ENCODE measurements at places on chromosomes 11 and 22.
A peak's percentile ranks its signal among the peaks of the same experiment; 100 is the strongest.

- DNase-seq: no peak
These were observed 149.4 kb upstream of the SNX19 start for GRCh38 chr11:131065435-131066413.

- DNase-seq: no peak
These were observed 6.9 kb downstream of the SMCO4 start for GRCh38 chr11:93536101-93536861.

- DNase-seq: no peak
These were observed 22.7 kb upstream of the XBP1 start for GRCh38 chr22:28822930-28823551.

- no peak for DNase-seq
These were observed at the start of gene MMP8 for GRCh38 chr11:102724904-102725500. Gene MMP8 (minus strand): TSS chr11:102724954. CDS start chr11:102724855, 99 bp downstream.

DNA sequence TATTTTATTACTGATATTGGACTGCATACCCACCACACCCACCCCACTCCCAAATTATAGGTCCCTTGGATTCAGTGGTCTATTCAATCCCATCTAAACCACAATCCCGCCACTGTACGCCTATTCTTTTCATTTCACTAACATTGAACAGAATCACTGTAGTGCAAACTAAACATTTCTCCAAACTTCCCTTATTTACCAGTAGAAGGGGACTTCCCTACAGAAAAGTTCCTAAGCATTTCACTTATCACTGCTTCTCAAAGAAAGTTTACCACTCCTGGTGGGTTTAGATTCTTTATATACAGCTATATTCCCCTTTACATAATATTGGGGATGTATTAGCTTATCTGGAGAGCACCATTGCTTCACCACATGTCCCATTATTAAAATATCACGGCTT is 29.3 kb downstream of the OR8B12 start:
- DNase-seq: no peak

DNA sequence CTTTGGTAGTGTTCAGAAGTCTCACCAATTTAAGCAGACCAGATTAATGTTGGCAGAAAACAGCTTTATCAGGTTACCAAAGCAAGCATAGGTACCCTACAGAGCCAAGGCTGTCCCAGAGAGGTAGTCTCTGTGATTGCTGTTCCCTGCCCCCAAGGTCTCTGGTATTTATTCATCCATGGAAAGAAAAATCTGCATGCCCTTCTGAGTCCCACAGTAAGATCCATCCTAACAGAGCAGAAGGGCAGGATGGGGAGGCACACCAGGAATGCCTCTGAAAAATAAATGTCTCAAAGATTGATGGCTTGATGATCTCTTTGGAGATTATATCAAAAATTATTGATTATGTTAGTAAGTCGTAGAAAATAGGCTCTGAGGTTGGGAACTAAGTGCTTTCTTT is 122.8 kb downstream of the FAT3 start:
- no peak for DNase-seq

- no peak for DNase-seq
These were observed 541.2 kb upstream of the API5 start for GRCh38 chr11:42770444-42771065.

DNA sequence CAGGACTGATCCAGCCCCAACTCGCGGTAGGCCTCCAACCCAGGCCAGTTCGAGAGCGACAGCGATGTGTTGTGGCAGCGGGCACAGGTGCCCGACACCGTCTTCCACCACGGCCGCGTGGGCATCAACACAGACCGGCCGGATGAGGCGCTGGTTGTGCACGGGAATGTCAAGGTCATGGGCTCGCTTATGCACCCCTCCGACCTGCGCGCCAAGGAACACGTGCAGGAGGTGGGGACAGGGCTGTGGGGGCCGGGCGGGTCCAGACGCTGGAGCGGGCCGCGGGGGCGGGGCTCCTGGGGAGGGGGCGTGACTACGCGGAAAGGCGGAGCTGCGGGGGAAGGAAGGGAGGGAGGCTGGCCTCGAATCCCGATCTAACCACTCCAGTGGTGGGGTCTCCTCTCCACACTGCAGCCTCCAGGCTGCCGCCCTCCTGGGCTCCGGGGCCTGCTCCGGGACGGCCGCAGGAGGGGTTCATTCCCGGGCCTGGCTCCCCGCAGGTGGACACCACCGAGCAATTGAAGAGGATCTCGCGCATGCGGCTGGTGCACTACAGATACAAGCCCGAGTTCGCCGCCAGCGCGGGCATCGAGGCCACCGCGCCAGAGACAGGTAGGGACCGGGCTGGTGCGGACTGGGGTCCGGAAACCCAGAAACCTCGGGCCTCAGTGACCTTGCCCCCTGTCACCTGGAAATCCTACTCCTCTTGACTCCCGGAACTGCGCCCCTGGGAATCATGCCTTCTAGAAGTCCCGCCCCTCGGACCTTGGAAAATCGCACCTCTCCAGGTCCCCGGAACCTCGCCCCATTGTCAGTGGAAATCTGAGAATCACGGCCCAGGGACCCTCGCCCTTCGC is 14.9 kb downstream of the TMEM258 start:
- peak; percentile 36 for DNase-seq

GRCh38 chr11:64244966-64245365 is 1.8 kb downstream of the PPP1R14B start:
- DNase-seq: no peak

DNA sequence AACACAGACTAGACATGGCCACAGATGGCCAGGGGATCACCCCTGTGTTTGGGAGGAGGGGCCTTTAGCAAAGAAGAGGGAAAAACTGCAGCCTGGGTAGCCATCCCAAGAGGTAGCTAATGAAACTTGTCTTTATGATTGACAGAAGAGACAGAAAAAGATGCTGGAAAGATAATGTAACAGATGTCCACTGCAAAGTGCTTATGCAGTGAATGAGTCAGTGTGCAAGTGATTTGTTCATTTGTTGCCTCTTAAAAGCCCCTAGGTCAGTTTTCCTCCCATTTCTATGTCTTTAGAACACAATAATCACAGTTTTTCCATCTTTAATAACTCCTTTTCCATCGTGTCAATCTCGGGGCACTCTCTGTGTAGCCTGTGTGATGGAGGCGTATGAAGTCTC is 57.2 kb downstream of the INSC start:
- no peak for DNase-seq

DNA sequence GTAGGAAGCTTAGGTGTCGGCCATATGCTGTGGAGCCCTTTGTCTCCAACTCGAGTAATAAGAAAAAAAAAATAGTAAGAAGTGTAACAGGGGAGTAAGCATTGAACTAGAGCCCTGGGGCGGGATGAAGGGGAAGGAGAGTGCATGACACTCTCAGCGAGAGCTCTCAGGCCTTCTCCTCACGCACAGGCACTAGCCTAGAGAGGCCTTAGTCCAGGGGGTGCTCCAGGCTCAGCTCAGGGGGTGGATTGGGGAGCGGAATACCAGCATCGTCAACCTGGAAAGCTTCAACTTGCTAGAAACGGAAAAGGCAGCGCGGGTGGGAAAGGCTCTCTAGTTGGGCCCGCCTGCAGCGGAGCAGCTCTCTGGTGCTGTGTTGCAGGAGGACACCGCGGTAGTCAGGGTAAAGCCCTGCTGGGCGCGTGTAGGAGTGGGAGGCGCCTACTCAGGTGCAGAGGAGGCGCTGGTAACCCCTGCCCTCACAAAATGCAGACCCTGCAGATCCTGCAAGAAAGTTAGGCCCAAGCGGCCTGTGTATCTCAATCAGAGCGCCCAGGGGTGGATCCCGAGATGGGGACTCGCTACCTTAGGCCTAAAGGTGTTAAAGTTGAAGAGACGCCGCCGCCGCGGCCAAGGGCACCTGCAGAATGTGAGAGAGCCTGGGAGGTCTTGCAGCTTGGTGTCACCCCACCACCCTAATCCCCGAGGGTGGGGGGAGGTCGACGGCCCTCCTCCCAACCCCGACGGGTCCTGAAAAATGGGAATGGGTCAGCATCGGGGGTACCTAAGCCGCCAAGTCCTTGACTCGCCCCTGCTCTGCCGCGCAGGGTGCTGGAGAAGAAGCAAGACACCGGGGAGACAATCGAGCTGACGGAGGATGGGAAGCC is 2.8 kb downstream of the SLC17A6 start:
- no peak for DNase-seq

DNA sequence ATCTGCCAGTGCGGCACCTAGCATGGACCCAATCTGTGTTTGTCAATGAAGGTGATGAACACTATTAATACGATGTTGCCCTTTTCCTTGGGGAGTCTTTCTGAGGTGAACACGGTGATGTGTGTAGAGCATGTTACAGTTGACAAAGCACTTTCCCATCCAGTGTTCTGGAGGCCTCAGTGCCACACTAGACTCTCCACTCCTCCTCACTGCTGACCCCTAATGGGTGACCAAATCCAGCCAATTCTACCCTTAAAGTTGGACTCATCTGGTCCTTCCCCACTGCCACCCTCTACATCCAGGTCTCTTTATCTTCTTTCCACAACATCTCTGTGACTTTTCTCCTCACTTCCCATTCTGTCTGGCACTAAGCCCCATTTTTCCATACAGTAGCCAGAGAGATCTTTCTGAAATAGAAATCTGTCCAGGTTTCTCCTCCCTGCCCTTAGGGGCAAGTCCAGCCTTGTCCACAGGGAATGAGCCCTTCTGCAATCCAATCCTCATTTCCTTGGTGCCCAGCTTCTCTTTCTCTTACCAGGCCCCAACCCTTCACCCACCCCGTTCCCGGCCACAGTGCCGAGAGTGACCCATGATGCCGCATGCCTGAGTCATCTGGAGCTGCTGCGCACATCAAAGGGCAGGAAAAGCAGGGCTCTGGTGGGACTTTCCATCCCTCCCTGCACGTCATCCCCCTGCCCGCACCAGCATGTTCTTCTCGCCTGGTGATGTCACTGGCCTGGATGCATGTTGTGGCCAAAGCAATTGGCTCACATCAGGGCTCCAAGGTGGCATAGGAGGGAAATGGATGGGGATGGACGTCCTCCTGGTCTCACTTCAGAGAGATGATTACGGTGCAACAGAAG is 64.2 kb downstream of the RASSF10 start:
- DNase-seq: no peak

DNA sequence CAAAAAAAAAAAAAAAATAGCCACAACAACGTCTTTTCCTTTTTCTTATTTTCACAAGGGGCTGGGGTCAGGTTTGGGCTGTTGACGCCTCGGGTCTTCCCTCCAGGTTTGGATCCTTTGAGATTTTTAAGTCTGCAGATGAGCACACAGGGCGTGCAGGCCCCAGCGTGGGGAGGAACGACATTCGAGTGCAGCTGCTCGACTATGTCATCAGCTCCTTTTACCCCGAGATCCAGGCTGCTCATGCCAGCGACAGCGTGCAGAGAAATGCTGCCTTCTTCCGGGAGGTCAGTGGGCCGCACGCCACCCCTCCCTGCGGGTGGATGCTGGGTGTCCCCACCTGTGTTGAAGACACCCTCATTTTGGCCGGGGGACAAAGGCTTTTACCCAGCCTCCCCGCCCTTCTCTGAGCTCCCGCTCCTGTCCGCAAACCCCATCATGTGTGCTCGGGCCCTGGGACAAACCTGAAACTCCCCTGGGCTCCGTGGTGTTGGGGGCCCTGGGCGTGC is 7.7 kb downstream of the SELENOO start:
- no peak for DNase-seq

DNA sequence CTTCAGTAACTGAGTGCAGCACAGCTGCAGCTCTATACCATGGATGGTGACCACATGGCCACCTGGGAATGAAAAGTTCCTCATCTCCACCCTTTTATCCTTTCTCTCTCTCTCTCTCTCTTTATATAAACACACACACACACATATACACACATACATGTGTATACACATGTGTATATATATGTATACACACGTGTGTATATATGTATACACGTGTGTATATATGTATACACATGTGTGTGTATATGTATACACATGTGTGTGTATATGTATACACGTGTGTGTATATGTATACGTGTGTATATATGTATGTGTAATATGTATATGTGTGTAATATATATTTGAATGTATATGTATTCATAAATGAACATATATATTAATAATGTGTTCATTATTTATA is 18.8 kb upstream of the FAR1 start:
- DNase-seq: no peak

GRCh38 chr22:26471522-26471921 is 12.1 kb downstream of the HPS4 start:
- no peak for DNase-seq

DNA sequence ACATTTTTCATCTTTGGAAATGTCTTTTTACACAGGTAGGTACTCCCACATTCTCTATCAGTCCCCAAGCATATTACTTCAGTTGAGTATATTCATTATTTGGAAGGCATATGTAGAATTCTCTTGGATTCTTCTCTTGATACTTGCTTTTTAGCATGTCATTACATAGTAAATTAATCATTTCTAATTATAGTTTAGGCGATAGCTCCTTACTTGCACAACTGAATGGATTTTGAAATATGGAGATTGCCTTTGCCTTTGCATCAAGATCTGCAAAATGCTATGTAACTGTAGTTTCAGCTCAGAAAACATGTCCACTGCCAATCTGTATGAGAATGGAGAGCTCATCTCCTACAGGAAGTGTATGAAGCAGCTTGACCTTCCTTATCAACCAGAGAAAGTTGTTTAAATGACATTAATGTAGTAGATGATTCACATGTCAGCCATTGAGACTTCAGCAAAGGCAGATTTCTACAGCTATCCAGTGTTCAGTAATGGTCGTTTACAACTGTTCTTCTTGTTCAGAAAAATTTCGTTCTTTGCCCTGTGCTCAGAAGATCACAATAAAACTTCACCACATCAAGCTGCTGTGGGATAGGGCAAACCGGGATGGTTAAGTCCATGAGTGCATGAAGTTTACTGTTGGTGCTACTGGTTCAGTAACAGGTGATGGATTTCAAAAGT is 61.6 kb downstream of the PPP6R3 start:
- no peak for DNase-seq

- no peak for DNase-seq
These were observed 136.9 kb downstream of the MYO18B start for GRCh38 chr22:25878933-25879332.

- no peak for DNase-seq
These were observed 639.4 kb upstream of the FAT3 start for GRCh38 chr11:91585035-91585801.

GRCh38 chr11:43736502-43737200 is 56.1 kb downstream of the HSD17B12 start:
- DNase-seq: no peak

- DNase-seq: no peak
These were observed 17.3 kb downstream of the RPUSD4 start for GRCh38 chr11:126194121-126194543.

DNA sequence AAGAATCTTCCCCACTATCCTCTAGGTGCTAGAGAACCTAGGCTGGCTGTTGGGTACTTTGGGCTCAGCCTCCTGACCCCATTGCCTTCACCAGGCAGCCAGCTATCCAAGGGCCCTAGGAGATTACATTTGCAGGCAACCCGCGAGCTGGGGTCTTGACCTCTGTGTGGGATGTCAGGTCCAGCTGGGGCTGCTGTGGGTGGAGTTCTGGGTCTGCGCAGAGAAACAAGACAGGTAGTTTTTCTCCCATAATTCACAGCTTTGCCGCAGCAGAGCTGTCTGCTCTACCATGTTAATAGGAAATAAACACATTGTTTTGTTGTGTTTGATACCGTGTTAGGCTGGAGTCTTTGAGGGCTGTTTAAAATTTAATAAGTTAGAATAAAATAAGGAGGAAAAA is 142.8 kb upstream of the PLET1 start:
- no peak for DNase-seq

DNA sequence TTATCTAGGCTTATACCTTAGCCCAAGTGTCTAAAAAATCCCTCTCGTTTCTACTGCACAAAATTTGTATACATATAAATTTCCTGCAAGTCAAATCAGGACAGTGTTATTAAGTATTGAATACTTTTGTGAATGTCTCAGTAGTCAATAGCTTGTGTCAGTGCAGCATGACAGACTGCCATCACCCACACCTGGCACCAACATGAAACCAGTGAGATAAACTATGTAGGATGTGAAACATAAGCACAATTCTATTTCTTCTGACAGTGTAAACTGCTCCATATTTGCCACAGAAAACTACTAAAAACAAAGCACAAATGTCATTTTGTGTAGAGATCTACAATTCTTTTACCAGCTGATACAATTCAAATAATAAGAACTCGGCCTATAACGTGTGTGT is 542.1 kb upstream of the LUZP2 start:
- DNase-seq: no peak

All from stimulated activated CD8-positive, alpha-beta memory T cell treated with anti-CD3 and anti-CD28 coated beads, Interleukin-4, amount 100 ng/mL, for 4 hours (primary cell).